ENCODE measurements at places on chromosomes 2 and 18. TPM values are rescaled to one million over a fixed set of nuclear protein-coding genes. Genes with fewer than 3 reads are reported as not detected.
A peak's percentile ranks its signal among the peaks of the same experiment; 100 is the strongest.

The RIOK3 gene
- total RNA-seq: 61.4 TPM

The KIF5C gene
- 0.28 TPM for total RNA-seq

The ABCB11 gene
- total RNA-seq: not detected

The ANKRD29 gene
- total RNA-seq: 0.18 TPM

The PJVK gene
- total RNA-seq: 0.72 TPM

The RASGRP3 gene
- 3.0 TPM for total RNA-seq

The UGT1A6 gene
- not detected for total RNA-seq

DNA sequence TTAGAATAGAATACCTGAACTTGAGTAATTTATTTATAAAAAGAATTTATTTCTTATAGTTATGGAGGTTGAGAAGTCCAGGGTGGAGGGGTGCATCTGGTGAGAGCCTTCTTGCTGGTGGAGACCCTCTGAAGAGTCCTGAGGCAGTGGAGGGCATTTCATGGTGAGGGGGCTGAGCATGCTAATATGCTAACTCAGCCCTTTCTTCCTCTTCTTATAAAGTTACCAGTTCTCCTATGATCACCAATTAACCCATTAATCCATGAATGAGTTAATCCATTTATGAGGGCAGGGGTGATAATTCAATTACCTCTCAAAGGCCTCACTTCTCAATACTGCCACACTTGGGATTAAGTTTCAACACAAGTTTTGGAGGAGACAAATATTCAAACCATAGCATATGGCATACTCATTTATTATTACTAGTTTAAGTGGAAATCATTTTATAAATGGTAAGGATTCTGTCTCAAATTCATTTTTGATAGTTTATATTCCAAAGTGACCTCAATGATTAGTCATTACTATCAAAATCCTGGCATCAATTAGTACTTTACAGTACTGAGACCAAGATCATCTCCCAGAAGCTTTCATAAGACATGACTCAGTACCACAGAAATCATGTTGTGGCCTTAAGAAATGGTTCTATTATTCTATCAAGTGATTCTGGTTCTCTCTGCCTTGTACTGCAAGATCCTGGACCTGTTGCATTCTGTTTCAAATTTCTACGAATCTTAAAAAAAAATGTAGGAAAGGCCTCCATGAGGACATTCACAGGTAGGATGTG is 5.5 kb downstream of the ZNF396 start:
- H3K4me1 ChIP-seq: peaks cover 2% of the 10 kb centered on the region
- no peaks in the 10 kb centered on the region for H3K36me3 ChIP-seq
- H3K27ac ChIP-seq: no peak overlapping the region
- no peak overlapping the region for H3K4me3 ChIP-seq
- DNase-seq: peak; percentile 79
- no peaks in the 10 kb centered on the region for H3K27me3 ChIP-seq

DNA sequence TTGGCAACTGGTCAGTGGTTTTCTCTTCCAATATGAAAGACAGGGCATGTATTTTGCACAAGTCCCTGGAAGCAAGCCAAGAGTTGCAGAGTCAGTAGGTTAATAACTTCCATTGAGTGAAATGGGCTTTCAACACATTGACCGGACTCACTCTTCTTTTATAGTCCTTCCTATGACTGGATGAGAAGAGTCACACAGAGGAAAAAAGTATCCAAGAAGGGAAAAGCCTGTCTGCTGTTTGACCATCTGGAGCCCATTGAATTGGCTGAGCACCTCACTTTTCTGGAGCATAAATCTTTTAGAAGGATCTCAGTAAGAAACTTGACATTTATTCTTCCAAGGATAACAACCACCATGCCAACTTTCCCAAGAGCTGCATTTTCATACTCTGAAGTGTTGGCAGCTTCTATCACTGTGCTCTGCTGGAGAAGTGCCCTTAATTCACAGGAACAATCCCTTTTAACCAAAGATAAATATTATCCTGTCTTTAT is 45.4 kb downstream of the RASGRP3 start:
- DNase-seq: no peak
- H3K36me3 ChIP-seq: no peaks in the 10 kb centered on the region
- H3K27ac ChIP-seq: no peak overlapping the region
- no peaks in the 10 kb centered on the region for H3K27me3 ChIP-seq
- no peak overlapping the region for H3K4me3 ChIP-seq

GRCh38 chr2:45131587-45131986 is 122.3 kb upstream of the SIX2 start:
- H3K4me1 ChIP-seq: peaks cover 13% of the 10 kb centered on the region
- no peaks in the 10 kb centered on the region for H3K36me3 ChIP-seq
- no peak overlapping the region for H3K27ac ChIP-seq
- peaks cover 10% of the 10 kb centered on the region for H3K27me3 ChIP-seq

- 0 out of 2 replicates have a peak overlapping the region, but pooled peaks have one; percentile 25 for H3K27ac ChIP-seq
- peak; percentile 42 for DNase-seq
- H3K27me3 ChIP-seq: no peaks in the 10 kb centered on the region
- H3K4me1 ChIP-seq: peaks cover 25% of the 10 kb centered on the region
- H3K36me3 ChIP-seq: no peaks in the 10 kb centered on the region
- H3K4me3 ChIP-seq: no peak overlapping the region
Measured at GRCh38 chr2:28681606-28682005, 70.0 kb upstream of the PPP1CB start.

GRCh38 chr18:49570836-49571235 is 9.0 kb downstream of the LIPG start:
- H3K27me3 ChIP-seq: peaks cover 32% of the 10 kb centered on the region
- no peaks in the 10 kb centered on the region for H3K36me3 ChIP-seq
- no peaks in the 10 kb centered on the region for H3K4me1 ChIP-seq
- H3K27ac ChIP-seq: no peak overlapping the region

DNA sequence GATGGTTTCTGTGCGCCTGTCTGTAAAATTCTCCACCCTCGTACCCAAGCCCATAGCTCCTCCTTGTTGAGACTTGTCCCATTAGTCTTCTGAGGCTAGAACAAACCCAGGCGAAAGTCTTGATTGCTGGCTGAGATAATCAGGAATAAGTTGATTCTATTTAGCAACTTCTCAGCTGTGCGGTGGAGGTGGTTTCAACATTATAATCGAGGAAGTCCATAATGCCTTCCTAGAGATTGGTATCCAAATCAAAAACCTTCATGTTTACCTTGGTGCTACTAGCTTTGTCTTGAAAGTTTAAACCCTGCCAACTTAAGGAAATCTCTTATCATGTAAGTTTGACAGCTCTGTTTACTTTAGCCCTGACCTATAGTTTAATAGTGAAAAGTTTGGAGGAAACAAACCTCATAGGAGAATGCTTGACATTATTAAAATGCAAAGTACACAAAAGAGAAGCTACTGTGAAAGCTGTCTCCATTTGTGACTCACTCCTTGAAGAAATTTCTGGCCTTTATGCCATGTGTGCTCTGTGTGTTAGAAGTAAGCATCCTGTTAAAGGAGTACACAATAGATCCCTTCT is 36.6 kb upstream of the DSC1 start:
- H3K27ac ChIP-seq: no peak overlapping the region
- no peak for DNase-seq
- no peaks in the 10 kb centered on the region for H3K4me1 ChIP-seq

DNA sequence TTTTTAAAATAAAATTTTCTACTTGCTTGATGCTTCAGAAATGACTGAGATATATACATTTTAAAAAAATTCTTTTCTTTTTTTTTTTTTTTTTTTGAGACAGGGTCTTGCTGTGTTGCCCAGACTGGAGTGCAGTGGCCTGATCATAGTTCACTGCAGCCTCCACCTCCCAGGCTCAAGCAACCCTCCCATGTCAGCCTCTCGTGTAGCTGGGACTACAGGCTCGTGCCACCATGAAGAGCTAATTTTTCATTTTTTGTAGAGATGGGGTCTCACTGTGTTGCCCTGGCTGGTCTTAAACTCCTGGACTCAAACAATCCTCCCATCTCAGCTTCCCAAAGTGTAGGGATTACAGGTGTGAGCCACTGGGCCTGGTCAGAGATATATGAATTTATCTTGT is 12.9 kb downstream of the CYS1 start:
- no peaks in the 10 kb centered on the region for H3K4me1 ChIP-seq
- H3K4me3 ChIP-seq: no peak overlapping the region
- no peak overlapping the region for H3K27ac ChIP-seq
- H3K36me3 ChIP-seq: no peaks in the 10 kb centered on the region
